ENCODE measurements at places on chromosomes 7 and 10.
A peak's percentile ranks its signal among the peaks of the same experiment; 100 is the strongest.

DNA sequence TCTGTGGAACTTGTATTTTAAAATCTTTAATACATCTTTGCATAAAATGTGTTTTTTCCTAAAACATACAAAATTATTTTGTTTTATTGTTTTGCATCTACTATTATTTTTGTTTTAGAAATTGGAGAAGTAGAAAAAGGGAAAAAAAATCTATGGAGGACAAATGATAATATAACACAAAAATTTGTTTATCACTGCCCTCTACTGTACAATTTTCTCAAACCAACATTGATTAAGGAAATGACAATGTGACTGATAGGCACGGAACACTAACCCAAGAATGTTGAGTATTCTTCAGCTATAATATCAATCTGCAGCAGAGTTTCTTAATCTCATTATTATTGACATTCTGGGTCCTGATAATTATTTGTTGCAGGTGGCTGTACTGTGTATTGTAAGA, 9.5 kb upstream of the ING3 start:
- no peak for DNase-seq

- DNase-seq = no peak
These were observed 45.9 kb downstream of the DOCK4 start for GRCh38 chr7:112160130-112160770.

DNA sequence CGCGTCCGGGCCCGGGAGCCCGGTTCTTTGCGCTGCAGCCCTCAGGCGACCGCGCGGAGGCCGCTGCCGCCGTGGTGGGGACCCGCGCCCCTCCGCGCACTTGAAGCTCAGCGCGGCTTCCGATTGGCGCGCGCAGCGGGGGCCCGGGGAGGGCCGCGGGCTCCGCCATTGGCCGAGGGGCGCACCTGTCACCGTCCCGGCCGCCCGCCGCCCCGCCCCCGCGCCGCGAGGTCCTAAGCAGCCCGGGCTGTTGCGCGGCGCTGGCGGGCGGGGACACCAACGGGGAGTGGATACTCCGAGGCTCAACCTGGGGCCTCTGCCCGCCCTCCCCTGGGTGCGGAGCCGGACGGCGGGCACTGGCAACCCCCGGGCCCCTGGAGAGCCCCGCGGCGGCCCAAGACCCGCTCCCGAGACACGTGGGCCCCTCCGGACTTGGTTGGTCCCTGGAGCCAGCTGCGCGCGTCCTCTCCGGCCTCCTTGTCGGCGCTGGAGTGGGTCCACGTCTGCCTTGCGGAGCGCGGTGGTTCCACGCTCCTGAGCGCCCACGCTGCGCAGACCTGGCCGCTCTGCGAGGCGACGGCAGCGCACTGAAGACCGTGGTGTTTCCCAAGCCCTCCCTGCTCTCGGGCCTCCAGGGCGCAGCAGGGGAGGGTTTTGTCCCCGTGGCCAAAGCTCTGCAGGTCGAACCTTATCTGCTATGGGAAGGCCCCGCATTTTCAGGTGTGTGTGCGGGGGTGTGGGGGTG, at the start of gene MNX1:
TSS of gene MNX1 (minus strand) at position 76 of the 745 bp plus-strand sequence. CDS start 313 bp downstream, outside the sequence.
- DNase-seq = peak; percentile 56

DNA sequence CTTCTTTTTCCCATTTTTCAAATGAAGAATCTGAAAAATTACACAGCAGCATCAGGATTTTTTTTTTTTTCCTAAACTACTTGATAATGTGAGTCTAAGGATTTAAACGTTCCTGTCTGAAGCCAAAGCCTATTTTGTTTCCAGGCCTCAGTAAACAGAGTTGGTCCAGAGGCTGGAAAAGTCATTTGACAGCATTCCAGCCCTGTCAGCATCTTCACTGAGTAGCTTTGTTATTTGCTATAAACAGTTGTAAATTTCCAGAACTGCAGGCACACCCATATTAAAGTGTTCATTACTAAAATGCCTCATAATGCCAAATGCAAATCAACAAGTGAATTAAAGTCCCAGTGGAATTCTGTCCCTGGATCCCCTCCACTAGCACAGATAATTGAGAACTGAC, 35.5 kb upstream of the KMT2E start:
- no peak for DNase-seq

- no peak for DNase-seq
These were observed 483.5 kb upstream of the POT1 start for GRCh38 chr7:125412890-125413665.

- no peak for DNase-seq
These were observed 39.9 kb downstream of the CCDC3 start for GRCh38 chr10:12961416-12962205.

DNA sequence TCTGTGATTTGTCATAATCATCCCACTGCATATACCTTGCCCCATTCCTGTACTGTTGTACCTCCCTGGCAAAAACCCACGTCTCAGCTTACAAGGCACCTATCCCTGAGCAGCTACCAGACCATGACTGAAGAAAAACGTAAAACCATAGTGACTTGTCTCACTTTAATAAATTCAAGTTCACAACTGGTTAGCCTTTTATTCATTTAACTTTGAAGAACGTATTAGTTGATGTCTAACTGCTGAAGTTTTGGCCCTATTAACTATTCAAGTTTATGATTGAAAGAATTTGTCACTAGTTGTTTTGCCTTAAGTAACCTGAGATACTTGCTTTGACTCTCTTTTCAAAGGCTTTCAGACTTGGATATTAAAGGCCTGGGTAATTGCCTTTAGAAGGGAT, 59.7 kb downstream of the GALNT11 start:
- no peak for DNase-seq

DNA sequence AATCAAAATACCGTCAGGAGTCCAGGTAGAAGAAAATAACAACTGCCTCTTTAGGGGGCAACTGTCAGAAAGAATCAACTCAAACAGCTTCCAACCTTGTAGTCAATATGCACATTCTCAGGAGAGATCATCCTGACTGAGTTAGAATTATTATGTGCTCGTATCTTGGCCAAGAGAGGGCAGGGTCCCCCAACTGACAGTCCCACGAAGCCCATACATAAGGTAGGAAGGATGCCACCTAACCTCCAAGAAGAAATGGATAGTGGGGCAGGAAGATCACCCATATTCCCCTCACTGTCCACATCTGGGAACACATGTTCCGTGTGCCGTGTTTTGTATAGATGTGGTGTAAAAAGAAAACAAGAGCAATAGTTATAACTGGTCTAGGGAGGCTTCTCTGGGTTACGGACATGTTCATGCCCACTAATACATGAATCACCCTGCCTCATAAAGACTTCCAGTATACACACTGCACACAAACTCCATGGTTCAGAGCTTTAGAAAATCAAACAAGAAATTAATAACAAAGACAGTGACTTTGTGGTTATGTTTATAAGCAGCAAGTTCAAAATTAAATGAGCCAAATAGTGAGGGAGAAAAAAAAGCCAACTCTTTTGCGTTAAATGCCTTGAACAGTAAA, 295.6 kb downstream of the FGFR2 start:
- no peak for DNase-seq

- no peak for DNase-seq
These were observed 43.8 kb upstream of the DMBT1 start for GRCh38 chr10:122516734-122517133.

DNA sequence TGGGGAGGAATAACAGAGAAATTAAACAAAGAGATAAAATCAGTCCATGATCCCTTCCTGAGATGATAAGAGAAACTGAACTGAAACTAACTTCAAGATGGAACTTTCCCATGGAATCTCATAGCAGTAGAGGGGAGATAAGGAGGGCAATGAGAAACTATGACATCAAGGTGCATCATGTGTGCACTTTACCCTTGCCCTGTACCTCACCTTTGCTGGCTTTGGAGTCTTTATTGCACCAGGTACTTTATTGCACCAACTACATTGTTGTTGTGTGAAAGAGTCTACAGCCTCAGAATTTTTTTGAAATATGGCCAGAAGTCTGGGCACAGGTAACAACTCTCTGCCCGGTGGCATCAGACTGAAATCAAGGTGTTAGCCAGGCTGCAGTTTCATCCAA, 11.2 kb upstream of the SMC3 start:
- no peak for DNase-seq

GRCh38 chr7:38878694-38879457, 30.1 kb downstream of the VPS41 start:
- DNase-seq = no peak

- no peak for DNase-seq
These were observed 772.5 kb downstream of the SUGCT start for GRCh38 chr7:40907286-40907685.

DNA sequence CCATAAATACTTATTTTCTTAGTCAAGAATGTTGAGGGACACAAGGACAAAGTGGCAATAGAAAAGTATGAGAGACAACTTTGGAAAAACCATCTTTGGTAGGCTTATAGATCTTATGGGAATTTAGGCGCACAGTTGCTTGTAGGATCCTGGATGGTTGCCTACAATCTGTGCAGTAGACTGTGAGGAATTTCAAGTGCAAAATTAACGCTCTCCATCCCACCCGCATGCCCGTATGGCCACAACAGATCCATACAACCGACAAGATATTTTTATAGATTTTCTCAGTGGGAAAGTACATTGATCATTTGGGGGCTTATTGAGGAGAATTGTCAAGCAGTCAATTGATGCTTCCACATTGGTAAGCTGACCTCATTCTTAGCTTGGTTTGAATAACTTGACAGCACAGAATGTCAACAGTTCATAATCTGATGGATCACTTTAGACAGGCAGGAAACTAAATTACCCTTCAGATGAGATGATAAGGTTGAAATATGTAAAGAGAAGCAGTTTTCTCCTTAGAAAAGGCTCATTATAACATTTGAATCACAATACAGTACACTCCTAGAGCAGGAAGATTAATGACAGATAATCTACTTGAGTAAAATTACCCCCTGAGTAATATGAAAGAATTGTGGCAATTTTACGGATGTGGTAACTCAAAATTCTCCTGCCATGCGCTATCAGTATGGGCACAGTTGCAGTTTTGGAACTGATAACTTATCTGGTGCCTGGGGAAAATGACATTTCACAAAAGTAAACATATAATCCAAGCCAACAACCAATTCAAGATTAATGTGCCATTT, 479.7 kb downstream of the KIF20B start:
- DNase-seq = no peak

GRCh38 chr10:6958711-6959110, 378.6 kb upstream of the PRKCQ start:
- DNase-seq = no peak

DNA sequence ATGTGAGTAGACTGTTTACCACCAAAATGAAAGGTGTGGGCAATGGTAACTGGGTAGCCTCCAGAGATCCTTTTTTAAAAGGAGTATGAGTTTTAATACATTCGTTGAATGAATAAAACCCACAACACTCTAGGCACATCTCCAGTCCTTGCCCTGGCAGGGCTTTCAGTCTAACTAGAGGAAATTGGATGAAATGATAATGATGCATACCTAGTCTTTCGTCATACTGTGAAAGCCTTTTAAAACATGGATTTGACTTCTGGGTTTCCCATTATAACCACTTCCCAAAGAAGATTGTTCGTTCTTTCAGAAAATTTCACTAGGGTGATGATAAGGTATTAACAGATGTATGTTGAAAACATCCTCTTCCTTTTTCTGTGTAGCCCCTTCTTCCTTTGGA, 110.8 kb downstream of the REEP3 start:
- no peak for DNase-seq

- no peak for DNase-seq
These were observed 57.7 kb downstream of the PYROXD2 start for GRCh38 chr10:98357194-98357822.

GRCh38 chr10:58531084-58531695, 18.5 kb downstream of the BICC1 start:
- peak; percentile 38 for DNase-seq

DNA sequence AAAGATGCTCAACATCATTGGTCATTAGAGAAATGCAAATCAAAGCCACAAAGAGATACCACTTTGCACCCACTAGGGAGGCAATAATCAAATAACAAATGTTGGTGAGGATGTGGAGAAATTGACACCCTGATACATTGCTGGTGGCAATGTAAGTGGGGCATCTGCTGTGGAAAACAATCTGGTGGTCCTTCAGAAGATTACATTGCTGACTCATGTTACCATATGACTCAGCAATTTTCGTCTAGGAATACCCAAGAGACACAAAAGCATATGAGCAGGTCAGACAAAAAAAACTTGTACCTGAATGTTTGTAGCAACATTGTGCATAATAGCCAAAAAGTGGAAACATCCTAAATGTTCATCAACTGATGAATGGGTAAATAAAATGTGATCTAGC, 4.9 kb upstream of the CLDN3 start:
- no peak for DNase-seq

DNA sequence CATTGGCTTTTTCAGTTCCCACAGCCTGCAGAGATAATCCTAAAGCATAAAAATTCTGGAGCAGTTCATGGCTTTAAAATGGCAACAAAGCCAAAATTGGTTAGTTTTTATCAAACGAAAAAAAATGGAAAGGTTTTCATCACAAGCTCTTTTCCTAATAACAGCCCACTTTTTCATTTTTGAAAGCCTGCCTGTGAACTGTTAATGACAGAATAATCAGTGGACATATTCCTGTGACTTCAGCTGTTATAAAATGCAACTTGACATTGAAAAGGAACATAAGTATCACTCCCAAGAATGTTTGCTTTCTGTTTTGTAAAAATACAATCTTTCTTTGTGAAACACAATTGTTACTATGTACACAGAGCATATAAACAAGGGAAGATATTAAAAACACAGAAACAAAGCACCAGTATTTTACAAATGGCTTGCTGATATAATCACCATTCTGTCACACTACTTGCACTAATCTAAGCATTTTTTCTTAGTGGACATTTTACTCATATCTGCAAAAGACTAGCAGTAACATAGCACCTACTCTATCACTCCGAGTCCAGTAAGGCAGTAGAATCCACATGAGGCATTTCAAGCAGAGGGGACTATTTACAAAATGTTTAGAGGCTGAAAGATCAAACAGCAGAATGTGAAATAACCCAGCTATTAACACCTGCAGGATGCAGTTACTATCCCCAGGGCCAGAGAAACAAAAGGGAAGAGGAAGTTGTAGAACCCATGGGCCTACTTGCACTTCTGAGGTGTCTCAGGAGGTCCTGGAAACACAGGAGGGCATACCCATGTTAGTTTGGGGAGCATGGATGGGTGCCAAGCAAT, 26.4 kb downstream of the MACC1 start:
- DNase-seq = no peak

DNA sequence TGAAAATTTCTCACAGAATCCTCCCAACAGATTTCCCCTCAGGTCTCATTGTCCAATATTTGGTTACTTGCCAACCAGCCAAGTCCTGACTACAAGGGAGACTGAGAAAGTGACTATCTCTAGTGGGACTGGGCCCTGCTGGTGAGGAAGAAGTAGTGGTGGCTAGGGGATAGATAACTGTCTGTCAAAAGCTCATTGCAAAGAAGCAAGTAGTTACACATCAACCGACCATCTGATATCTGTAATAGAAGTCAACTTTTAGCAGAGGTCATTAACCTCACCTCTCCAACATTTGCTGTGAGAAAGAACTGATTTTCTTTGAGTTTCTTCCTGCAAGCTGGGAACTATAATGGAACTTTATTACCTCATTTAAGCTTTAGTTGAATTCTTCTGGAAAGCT, 15.2 kb downstream of the STAMBPL1 start:
- DNase-seq = no peak

GRCh38 chr10:12675186-12675585, 325.8 kb downstream of the CAMK1D start:
- no peak for DNase-seq

GRCh38 chr7:18213652-18214051, 186.0 kb upstream of the PRPS1L1 start:
- no peak for DNase-seq
